ENCODE measurements at places on chromosomes 12 and 14.

DNA sequence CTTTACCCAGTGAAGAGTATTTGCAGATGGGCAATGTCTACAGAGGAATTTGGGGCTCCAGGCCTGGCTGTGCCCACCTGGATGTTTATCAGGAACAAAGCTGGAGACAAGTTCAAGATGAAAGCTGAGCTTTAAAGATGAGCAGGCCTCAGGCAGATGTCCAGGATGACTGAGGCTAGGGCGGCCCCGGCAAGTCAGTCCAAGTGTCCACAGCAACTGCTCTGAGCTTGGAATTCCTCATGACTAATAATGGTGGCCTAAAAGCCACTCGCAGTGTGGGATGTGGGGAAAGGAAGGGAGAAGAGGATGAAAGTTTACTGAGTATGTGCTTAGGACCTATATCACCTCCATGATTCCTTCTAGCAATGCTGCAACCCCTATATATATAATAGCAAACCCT, 128.2 kb upstream of the NOS1 start:
- DNase-seq: no peak

- no peak for DNase-seq
These were observed 9.2 kb downstream of the CD69 start for GRCh38 chr12:9751204-9752144.

DNA sequence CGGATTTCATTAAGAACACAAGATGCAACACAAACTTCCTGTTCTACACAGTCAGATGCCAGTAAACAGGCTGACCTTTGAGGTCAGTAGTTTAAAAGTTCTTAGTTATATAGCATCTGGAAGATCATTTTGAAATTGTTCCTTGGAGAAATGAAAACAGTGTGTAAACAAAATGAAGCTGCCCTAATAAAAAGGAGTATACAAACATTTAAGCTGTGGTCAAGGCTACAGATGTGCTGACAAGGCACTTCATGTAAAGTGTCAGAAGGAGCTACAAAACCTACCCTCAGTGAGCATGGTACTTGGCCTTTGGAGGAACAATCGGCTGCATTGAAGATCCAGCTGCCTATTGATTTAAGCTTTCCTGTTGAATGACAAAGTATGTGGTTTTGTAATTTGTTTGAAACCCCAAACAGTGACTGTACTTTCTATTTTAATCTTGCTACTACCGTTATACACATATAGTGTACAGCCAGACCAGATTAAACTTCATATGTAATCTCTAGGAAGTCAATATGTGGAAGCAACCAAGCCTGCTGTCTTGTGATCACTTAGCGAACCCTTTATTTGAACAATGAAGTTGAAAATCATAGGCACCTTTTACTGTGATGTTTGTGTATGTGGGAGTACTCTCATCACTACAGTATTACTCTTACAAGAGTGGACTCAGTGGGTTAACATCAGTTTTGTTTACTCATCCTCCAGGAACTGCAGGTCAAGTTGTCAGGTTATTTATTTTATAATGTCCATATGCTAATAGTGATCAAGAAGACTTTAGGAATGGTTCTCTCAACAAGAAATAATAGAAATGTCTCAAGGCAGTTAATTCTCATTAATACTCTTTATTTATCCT, 13.5 kb downstream of the PTGER2 start:
- DNase-seq: no peak

DNA sequence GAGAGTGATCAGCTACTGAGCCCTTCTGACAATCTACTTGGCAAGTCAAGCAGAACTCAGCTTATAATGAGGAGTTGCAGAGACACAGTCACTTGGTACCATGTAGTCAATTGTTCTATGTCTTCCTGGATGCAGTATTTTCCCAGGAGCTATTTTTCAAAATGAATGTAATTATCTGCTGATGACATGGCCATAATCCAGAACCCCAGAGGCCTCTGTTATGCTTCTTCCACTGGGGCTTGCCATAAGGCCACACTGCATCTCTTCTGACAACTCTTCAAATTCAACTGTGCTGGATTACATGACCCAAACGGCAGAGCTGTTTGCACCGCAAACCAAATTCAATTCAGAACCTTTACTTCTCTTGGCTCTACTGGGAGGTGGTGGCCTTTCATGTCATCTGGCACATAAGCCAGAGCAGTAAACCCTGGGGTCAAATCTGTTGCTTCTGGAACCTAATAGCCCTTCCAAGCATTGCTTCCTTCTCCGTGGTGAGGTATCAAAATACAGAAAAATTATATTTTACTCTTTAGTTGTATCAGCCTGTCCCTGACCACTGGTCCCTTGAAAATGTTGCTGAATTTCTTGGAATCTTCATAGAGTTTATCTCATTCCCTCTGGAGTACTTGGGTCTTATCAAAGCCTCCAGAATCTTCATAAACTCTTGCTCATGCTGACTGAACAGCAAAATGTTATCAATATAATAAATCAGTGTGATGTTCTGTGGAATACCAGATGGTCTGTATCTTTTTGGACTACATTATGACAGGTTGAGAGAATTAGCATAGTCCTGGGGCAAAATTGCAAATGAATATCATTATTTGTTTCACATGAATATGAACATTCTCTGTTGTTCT, 79.4 kb upstream of the DCN start:
- DNase-seq: no peak

DNA sequence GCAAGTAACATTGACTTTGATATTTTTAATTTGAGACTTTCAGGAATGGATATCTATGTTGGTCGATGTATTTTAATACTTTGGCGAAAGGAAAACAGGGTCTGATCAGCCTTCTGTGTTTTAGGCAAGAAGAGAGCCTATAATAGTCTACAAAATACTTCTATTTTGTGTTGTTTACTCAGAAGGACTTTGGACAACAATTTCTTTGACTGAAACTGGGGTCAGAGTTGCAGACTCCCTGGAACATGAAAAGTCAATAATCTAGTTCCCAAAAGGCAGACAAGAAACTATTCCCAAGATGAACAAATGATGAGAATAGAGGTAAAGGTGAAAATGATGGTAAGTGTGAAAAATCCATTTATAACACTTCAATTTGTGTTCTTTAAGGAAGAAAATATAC, 10.6 kb upstream of the NUBPL start:
- DNase-seq: no peak

- DNase-seq: no peak
These were observed 7.8 kb upstream of the EGLN3 start for GRCh38 chr14:33958605-33959226.

DNA sequence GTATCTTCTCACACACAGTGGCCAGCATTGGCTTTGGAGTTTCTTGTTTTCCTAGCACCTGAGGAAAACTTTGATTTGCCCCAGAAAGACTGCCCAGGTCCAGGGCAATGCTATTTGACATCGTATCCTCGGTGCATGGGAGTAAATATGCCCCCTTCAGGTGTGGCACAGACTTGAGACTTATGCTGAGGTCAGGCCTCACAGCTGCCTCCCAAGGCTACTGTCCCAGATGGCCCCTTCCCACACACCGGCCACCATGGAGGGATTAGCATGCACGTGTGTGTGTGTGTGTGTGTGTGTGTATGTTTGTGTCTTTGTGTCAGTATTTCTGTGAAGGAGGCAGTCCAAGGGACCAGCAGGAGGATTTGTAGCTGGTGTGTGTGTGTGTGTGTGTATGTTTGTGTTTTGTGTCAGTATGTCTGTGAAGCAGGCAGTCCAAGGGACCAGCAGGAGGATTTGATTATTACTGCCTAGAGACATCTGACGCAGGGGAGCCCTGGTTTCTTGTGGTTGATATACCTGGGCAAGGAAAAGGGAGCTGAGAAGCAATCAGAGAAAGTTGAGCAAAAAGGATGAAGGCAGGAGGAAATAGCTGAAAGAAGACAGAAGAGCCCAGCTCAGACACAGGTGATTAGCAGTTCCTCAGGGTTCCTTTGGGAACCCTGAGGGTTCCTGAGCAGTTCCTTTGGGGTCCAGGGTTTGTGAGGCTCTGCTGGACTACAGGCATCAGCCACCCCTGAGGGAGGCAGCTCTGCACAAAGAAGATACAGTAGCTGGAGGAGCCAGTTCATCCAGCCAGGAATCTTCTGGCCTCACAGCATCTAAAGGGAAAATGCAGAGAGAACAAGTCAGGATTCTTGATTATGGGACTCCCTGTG, 42.2 kb downstream of the COX16 start:
- no peak for DNase-seq
